IPS DF 6.9 (cell line): ENCODE measurements at places on chromosomes 6 and 20.
A peak's percentile ranks its signal among the peaks of the same experiment; 100 is the strongest.

- H3K4me3 ChIP-seq, result no peak overlapping the region
- no peaks in the 10 kb centered on the region for H3K27me3 ChIP-seq
- DNase-seq, result no peak
- H3K27ac ChIP-seq, result no peak overlapping the region
These were observed 55.6 kb upstream of the BEND6 start for GRCh38 chr6:56899311-56899710.

DNA sequence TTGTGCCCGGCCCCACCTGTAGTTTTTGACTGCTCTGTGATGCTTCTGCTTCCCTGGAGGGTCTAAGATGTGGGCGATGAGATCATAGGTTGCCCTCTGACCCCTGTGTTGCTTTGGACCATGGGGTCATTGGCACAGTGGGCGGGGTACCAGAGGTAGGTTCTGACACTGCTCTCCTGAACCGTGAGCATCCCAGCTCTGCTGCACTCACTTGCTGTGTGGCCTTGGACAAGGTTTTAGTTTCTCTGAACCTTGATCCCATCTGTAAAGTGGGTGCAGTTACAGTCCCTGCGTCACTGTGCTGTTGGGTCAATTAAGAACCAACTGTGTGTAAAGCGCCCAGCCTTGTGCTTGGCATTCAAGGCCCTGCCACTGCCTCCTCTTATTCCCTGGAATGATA is 30.9 kb downstream of the SRC start:
- DNase-seq, result no peak
- peaks cover 4% of the 10 kb centered on the region for H3K4me1 ChIP-seq
- no peaks in the 10 kb centered on the region for H3K27me3 ChIP-seq
- no peak overlapping the region for H3K4me3 ChIP-seq
- H3K27ac ChIP-seq, result no peak overlapping the region
- H3K36me3 ChIP-seq, result no peaks in the 10 kb centered on the region; the same call in 1 of the 2 replicates

DNA sequence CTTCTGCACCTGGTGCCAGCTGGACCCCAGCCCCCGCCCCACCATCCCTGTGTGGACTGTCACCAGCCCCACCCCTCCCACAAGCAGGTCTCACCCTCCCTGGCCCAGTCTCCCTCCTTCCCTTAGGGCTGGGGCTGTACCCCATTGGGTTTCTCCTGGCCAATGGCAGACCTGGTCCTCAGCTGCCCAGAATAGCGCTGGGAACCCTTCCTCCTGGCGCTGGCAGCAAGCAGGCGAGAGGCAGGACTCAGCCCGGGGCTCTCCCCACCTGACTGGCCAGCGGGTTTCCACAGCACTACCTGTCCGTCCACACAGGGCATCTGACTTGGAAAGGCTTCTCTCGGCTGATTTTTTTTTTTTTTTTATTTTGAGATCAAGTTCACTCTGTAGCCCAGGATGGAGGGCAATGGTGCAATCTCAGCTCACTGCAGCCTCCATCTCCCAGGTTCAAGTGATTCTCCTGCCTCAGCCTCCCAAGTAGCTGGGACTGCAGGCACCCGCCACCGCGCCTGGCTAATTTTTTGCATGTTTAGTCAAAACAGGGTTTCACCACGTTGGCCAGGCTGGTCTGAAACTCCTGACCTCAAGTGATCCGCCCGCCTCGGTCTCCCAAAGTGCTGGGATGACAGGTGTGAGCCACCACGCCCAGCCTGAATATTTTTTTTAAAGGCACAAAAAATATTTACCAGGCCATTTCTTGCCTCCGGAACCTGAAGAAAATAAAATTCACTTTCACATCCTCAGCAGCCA is 21.6 kb upstream of the CHRNA4 start:
- no peak for DNase-seq
- no peak overlapping the region for H3K27ac ChIP-seq
- no peak overlapping the region for H3K4me3 ChIP-seq
- no peaks in the 10 kb centered on the region for H3K36me3 ChIP-seq
- peaks cover 3% of the 10 kb centered on the region; the same call in 1 of the 2 replicates for H3K4me1 ChIP-seq
- no peaks in the 10 kb centered on the region for H3K27me3 ChIP-seq

GRCh38 chr20:3927486-3928291 is 38.5 kb downstream of the PANK2 start:
- no peak overlapping the region for H3K4me3 ChIP-seq
- no peaks in the 10 kb centered on the region for H3K27me3 ChIP-seq

DNA sequence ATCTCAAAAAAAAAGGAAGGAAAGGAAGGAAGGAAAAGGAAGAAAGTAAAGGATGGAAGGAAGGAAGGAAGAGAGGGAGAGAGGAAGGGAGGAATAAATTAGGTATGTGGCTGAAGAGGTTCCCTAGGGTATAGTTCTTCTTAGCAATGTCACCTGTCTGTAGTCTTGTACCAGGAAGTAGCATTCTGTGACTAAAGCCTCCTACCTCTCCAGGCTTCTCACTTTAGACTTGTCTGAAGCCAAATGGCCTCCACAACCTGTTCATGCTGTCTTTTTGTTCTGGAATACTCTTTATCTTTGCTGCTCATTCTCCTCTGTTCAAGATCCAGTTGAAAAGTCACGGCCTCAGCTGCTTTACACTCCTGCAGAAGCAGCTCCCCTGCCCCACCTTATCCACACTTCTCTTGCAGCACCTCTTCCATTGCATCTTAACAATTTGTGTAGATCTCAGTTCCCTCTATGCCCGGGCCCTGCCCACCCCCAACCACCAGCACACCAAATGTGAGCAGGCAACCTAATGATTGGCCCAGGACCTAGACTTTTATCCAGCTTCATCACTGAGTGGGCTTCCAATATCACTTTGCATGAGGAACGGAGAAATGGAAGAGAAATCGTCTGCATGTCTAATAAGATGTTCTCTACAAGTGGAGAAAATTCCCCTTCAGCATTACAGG is 19.1 kb downstream of the GCNT2 start:
- H3K4me3 ChIP-seq, result no peak overlapping the region
- DNase-seq, result no peak
- H3K27me3 ChIP-seq, result no peaks in the 10 kb centered on the region
- no peak overlapping the region for H3K27ac ChIP-seq
- H3K36me3 ChIP-seq, result no peaks in the 10 kb centered on the region

- H3K27me3 ChIP-seq, result no peaks in the 10 kb centered on the region
- 0 out of 2 replicates have a peak, but pooled peaks cover 2% of the 10 kb centered on the region for H3K4me1 ChIP-seq
- H3K4me3 ChIP-seq, result no peak overlapping the region
These were observed 66.1 kb downstream of the TSHZ2 start for GRCh38 chr20:53038299-53038698.

DNA sequence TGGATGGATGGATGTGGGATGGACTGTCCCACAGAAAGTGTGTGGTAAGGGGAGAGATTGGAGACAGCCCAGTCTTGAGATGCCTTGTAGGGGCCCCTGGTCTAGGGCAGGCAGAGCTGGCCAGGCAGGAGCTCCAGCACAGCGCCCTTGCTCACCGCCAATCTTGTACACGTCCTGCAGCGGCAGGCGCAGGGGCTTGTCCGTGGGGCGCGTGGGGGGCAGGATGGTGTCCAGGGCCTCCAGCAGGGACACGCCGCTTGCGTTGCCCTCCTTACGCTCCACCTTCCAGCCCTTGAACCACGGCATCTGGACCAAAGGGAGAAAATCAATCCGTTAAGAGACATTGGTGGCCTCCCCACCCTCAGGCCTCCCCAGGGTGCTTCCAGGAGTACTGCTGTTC is 5.9 kb downstream of the EEF1A2 start:
- no peak for DNase-seq
- H3K36me3 ChIP-seq, result 0 out of 2 replicates have a peak, but pooled peaks cover 3% of the 10 kb centered on the region
- H3K4me1 ChIP-seq, result peaks cover 4% of the 10 kb centered on the region; the same call in 1 of the 2 replicates
- H3K4me3 ChIP-seq, result no peak overlapping the region
- H3K27ac ChIP-seq, result no peak overlapping the region

DNA sequence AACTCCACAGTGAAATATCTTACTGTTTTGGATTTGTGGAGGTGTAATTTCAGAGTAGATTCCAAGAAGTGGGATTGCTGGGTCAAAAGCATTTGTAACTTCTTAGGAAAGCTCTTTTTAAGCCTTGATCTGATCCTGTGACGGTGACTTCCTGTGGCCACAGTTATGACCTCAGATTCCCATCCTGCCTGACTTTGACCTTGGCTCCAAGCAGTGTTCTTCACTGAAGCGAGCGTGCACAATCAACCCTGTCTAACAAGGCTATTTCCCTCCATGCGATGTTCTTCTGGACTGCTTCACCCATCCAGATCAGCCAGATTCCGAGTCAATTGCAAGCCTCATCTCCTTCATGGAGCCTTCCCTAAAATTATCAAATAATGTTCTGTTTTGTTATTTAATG is 102.5 kb upstream of the RNF24 start:
- H3K27ac ChIP-seq, result no peak overlapping the region
- H3K4me1 ChIP-seq, result no peaks in the 10 kb centered on the region
- no peak overlapping the region for H3K4me3 ChIP-seq
- no peak for DNase-seq

- H3K4me1 ChIP-seq, result peaks cover 2% of the 10 kb centered on the region; the same call in 1 of the 2 replicates
- no peak overlapping the region for H3K4me3 ChIP-seq
- H3K27ac ChIP-seq, result no peak overlapping the region
These were observed 84.3 kb upstream of the IFNGR1 start for GRCh38 chr6:137303441-137303840.

GRCh38 chr6:12363651-12364381 is 73.7 kb downstream of the EDN1 start:
- H3K27ac ChIP-seq, result no peak overlapping the region
- H3K27me3 ChIP-seq, result no peaks in the 10 kb centered on the region
- no peak for DNase-seq
- no peaks in the 10 kb centered on the region for H3K36me3 ChIP-seq
- no peaks in the 10 kb centered on the region for H3K4me1 ChIP-seq

GRCh38 chr6:144144996-144145395 is 5.3 kb upstream of the STX11 start:
- H3K4me3 ChIP-seq, result no peak overlapping the region
- peaks cover 7% of the 10 kb centered on the region; the same call in 1 of the 2 replicates for H3K27me3 ChIP-seq
- DNase-seq, result no peak
- no peaks in the 10 kb centered on the region for H3K36me3 ChIP-seq
- no peaks in the 10 kb centered on the region for H3K4me1 ChIP-seq

DNA sequence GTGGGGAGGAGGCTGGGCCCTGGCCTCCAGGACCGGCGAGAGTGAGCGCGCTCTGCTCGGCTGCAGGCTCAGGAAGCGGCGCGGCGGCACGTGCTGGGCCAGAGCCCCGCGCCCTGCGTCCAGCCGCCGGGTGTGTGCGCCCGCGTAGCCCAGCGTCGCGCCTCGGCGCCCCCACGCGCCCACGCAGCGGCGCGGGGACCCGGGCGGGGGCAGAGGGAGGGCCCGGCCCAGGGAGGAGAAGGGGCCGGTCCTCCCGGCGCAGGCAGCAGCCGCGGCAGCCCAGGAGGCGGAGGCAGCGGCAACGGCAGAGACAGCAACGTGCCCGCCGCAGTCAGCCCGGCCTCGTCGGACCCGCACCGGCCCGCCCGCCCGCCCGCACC is at the start of gene EYA2:
Gene EYA2 (plus strand): TSS at position 265 of the 380 bp plus-strand sequence. CDS start 95,168 bp downstream, outside the sequence.
- peak within 1 kb of the TSS; percentile 61; the same call in 1 of the 2 replicates for H3K4me3 ChIP-seq
- no peaks in the 10 kb centered on the region for H3K36me3 ChIP-seq
- H3K27me3 ChIP-seq, result peaks cover 13% of the 10 kb centered on the region
- H3K27ac ChIP-seq, result no peak within 1 kb of the TSS
- no peak for DNase-seq

- no peak for DNase-seq
- H3K36me3 ChIP-seq, result no peaks in the 10 kb centered on the region
- H3K4me1 ChIP-seq, result no peaks in the 10 kb centered on the region
These were observed 16.2 kb downstream of the HLA-DPB1 start for GRCh38 chr6:33091957-33092356.

GRCh38 chr6:138410972-138411880 is 7.2 kb downstream of the HEBP2 start:
- H3K36me3 ChIP-seq, result peaks cover 7% of the 10 kb centered on the region; the same call in 1 of the 2 replicates
- H3K4me1 ChIP-seq, result no peaks in the 10 kb centered on the region
- no peaks in the 10 kb centered on the region for H3K27me3 ChIP-seq
- no peak overlapping the region for H3K4me3 ChIP-seq
- no peak for DNase-seq

DNA sequence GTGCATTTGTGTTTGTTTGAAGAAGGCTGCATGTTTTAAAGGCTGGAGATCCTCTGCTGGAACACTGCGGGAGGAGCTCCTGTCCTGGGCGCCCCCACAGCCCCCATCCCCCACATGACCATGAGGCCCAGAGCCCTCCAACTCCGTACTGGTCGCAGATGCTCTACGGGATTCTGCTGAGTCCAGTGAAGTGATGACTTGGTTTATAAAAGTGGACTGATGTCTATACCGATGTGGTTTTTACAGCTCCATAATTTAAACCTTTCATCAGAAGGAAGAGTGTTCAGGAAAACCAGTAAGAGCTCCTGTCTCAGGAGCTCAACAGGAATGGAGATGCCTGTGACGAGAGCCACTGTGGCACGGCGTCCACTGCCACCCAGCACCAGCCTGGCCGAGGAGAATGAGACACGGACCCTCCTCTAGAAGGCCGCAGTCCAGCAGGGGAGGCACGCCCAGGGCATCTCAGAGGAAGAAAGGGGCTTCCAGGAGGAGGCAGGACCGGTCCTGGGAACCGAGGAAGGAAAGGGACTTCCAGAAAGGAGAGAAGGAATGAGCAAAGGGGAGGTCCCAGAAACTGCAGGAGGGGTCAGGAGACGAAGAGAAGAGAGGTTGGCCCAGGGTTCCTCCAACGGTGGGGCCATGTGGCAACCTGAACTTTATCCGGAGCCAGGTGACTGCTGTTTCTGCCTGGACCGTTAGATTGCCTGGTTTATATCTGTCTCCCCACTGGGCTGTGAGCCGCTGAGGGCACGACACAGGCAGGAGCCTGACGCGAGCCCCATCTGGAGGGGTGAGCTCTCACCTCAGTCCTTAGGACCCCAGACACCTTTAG is 26.9 kb downstream of the BFSP1 start:
- DNase-seq, result no peak
- H3K27me3 ChIP-seq, result no peaks in the 10 kb centered on the region
- no peak overlapping the region for H3K4me3 ChIP-seq
- H3K4me1 ChIP-seq, result no peaks in the 10 kb centered on the region
- no peak overlapping the region for H3K27ac ChIP-seq

DNA sequence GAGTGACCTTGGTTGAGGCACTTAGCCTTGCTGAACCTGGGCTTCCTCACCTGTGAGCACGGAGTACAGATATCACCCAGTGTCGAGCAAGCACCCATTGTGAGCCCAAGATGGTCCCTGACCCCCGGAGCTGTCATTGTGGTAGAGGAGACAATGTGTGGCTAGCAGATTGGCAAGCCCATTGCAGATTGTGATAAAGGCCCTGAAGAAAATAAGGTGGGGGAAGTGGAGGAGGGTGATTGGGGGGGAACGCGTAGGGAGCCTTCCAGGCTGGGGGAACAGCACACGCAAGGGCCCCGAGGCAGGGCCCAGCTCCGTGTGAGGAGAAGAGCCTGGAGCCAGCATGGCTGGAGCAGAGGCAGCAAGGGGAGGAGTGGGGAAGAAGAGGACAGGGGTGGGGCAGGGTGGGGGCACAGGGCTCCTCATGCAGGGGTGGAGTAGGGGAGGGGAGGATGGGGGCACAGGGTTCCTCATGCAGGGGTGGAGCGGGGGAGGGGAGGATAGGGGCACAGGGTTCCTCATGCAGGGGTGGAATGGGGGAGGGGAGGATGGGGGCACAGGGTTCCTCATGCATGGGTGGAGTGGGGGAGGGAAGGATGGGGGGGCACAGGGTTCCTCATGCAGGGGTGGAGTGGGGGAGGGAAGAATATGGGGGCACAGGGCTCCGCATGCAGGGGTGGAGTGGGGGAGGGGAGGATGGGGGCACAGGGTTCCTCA is 7.0 kb downstream of the CEBPB start:
- H3K36me3 ChIP-seq, result no peaks in the 10 kb centered on the region
- no peak for DNase-seq
- peaks cover 13% of the 10 kb centered on the region for H3K4me1 ChIP-seq
